ENCODE measurements at places on chromosomes 7 and 10. TPM values are rescaled to one million over a fixed set of nuclear protein-coding genes. Genes with fewer than 3 reads are reported as not detected.

DNA sequence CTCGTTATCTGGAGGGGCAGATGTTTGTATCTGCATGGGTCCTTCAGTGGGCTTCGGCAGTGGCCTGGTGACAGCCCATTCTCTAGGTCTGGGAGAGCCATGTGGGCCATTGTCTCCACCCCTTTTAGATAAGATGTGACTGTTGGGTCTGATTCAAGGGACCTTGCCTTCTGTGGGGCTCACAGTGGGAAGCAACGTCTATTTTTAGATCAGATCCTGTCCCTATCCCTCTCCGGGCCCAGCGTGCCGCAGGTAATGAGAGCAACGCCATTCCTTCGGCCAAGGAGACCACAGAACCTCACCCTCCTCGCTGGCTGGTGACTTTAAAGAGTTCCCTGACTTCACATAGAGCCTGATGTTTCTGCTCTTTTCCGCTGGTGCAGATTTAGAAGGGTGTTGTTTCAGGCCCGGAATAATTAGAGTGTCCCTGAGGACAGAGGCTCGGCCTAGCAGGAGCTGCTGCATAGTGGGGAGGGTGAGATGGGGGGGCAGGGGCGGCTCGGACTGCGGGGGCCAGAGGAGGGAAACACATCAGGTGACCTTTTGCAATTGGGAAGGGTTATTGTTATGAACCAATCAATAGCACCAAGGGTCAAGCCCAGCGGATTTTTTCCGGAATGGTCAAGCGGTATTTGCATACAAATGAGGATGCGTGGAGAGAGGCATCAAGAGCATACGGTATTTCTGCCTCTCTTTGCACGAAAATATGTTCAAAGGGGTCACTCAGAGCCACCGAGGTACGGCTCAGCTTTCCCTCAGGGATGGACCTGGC is 503.0 kb upstream of the FOXK1 start:
- H3K27ac ChIP-seq = no peak overlapping the region
- no peaks in the 10 kb centered on the region for H3K4me1 ChIP-seq
- no peaks in the 10 kb centered on the region for H3K27me3 ChIP-seq
- peaks cover 1% of the 10 kb centered on the region for H3K36me3 ChIP-seq

DNA sequence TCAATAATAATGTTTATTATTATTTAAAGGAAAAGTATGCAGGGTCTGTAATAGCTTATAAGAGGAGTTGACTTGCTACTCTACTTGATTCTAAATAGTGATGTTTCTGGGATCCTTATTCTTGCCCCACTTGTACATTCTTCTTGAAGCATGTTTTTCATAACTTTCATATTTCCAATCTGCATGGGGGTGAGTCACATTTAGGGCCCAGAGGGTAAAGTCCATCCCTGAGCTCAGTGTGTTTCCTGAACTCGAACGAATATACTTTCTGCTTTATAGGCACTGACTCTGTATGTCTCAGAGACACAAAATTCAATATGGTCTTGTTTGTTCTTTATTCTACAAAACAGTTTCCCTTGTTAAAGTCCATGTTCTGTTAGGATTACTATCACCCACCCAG is 61.0 kb upstream of the SMIM30 start:
- H3K4me3 ChIP-seq = no peak overlapping the region
- no peaks in the 10 kb centered on the region for H3K4me1 ChIP-seq
- DNase-seq = no peak
- H3K27ac ChIP-seq = no peak overlapping the region

DNA sequence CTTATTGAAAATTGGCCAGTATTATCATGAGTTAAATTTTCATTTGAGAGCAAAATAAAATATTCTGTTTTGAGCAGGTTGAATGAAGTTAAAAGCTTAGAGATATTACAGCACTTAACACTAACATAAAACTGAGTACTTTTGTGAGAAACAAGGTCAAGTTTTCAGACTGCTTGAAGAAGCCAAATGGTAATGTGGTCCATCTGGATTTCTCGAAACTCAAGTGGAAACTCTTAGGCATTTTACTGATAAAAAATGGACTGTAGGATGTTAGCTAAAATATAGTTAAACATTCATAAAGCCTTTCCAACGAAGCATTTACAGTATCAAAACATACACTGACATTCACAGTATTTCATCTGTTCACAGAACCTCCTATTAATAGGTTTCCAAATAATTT is 528.1 kb upstream of the SEMA3D start:
- H3K27me3 ChIP-seq = no peaks in the 10 kb centered on the region
- H3K36me3 ChIP-seq = no peaks in the 10 kb centered on the region
- no peak overlapping the region for H3K27ac ChIP-seq
- no peak for DNase-seq

DNA sequence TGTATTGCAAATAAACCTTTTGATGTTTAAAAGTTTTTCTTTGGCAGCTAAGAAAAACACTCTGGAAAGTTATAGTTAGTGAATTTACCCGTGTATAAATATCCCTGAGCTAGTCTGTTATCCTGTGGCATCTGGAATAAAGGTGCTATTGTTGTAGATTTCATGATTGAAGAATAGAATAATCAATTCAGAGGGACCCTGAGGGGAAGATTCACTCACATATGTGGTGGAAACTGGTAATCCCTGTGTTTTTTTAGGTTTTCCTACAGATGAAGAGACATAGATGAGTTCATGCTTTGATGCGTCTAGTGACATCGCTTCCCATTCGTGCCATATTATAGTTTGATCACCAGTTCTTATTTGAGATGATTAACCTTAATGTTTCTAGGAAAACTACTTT is 164.6 kb downstream of the TWIST1 start:
- H3K4me3 ChIP-seq = no peak overlapping the region
- DNase-seq = no peak
- peaks cover 2% of the 10 kb centered on the region for H3K4me1 ChIP-seq
- no peak overlapping the region for H3K27ac ChIP-seq
- H3K36me3 ChIP-seq = no peaks in the 10 kb centered on the region
- no peaks in the 10 kb centered on the region for H3K27me3 ChIP-seq

- no peaks in the 10 kb centered on the region for H3K36me3 ChIP-seq
- DNase-seq = no peak
- H3K27ac ChIP-seq = no peak overlapping the region
- no peaks in the 10 kb centered on the region for H3K27me3 ChIP-seq
- no peaks in the 10 kb centered on the region for H3K4me1 ChIP-seq
- no peak overlapping the region for H3K4me3 ChIP-seq
Observed at GRCh38 chr10:44799966-44800365, 111.2 kb upstream of the TMEM72 start.

GRCh38 chr7:150753826-150754603 is 16.8 kb downstream of the GIMAP5 start:
- no peaks in the 10 kb centered on the region for H3K27me3 ChIP-seq
- no peaks in the 10 kb centered on the region for H3K36me3 ChIP-seq
- no peak overlapping the region for H3K27ac ChIP-seq
- no peak overlapping the region for H3K4me3 ChIP-seq

GRCh38 chr10:13707156-13707881 is 120.6 kb downstream of the PRPF18 start:
- no peaks in the 10 kb centered on the region for H3K27me3 ChIP-seq
- H3K27ac ChIP-seq = no peak overlapping the region
- peak overlapping the region; percentile 59 for H3K4me3 ChIP-seq
- no peaks in the 10 kb centered on the region for H3K4me1 ChIP-seq
- no peaks in the 10 kb centered on the region for H3K36me3 ChIP-seq

DNA sequence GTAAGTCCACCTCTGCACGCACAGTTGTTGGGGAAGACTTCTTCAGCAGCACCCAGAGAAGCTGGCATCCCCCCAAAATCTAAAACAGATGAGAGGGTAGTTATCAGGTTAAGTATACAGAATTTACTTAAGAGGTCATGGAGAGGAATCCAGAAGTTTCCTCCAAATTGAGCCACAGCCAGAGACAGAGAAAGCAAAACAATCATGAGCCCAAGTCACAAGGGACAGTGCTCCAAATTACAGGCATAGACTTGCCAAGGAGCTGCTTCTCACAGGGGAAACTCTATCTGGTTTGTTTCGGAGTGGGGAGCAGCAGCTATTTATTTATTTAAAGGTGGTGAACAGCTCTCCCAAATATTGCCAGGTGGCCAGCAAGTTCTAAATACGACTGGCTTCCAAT is 308.4 kb downstream of the SKIDA1 start:
- no peaks in the 10 kb centered on the region for H3K4me1 ChIP-seq
- H3K27ac ChIP-seq = no peak overlapping the region
- no peak overlapping the region for H3K4me3 ChIP-seq

DNA sequence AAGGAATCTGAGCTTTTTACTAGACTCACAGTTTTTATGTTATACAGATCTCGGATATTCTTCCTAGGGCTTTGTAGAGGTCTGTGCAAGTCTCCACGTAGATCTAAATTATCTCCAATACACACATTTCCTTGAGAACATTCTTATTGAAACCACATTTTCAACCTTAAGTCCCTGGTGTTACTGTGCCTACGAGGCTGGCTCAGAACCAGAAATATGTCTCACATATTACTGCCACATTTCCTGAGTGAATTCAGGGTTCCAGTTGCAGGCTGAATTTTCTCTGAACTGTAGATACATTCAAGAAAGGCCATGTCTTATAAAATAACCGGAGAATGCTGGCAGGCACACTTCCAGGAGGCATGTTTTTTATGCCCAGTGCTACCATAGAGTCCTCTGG is 46.5 kb downstream of the INHBA start:
- H3K36me3 ChIP-seq = no peaks in the 10 kb centered on the region
- no peak overlapping the region for H3K4me3 ChIP-seq
- no peak overlapping the region for H3K27ac ChIP-seq
- no peak for DNase-seq

CRPPA gene
- total RNA-seq = 2.1 TPM

SPDYE2B gene
- total RNA-seq = not detected

ITIH5 gene
- 23.3 TPM for total RNA-seq

CUZD1 gene
- total RNA-seq = 0.58 TPM

ARHGAP21 gene
- 93.8 TPM for total RNA-seq

TFPI2 gene
- 5.9 TPM for total RNA-seq

FXYD4 gene
- not detected for total RNA-seq

DNAH11 gene
- total RNA-seq = 3.3 TPM
